Stimulated activated CD4-positive, alpha-beta T cell treated with anti-CD3 and anti-CD28 coated beads, Interleukin-12 subunit alpha, Interleukin-12 subunit beta, amount 100 ng/mL, for 48 hours (primary cell): ENCODE measurements at places on chromosomes 16 and 17.

GRCh38 chr16:84446596-84447392 is 57.7 kb downstream of the MEAK7 start:
- DNase-seq, result no peak

GRCh38 chr17:32519228-32520103 is 32.7 kb downstream of the CDK5R1 start:
- no peak for DNase-seq

DNA sequence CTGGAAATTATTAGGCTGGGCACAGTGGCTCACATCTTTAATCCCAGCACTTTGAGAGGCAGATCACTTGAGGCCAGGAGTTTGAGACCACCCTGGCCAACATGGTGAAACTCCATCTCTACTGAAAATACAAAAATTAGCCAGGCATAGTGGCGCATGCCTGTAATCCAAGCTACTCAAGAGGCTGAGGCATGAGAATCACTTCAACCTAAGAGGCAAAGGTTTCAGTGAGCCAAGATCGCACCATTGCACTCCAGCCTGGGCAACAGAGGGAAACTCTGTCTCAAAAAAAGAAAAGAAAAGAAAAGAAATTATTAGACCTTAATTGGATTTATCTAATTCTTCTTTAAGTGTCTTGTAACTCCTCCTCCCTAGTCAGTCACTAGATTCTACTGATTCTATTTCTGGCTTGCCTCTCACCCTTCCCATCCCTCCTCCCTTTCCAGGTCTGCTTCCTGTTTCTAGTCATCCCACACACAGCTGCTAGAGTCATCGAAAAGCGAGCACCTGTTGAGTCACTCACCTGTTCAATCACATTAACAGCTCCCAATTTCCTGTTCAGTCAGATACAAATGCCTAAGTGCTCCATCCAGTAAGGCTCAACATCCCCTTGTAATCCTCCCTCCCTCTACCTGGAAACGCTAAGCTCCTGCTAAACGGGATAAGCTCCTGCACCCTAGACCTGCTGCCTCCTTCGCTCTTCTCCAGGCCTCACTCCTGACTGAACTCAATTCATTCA is 34.6 kb downstream of the ERN1 start:
- no peak for DNase-seq

DNA sequence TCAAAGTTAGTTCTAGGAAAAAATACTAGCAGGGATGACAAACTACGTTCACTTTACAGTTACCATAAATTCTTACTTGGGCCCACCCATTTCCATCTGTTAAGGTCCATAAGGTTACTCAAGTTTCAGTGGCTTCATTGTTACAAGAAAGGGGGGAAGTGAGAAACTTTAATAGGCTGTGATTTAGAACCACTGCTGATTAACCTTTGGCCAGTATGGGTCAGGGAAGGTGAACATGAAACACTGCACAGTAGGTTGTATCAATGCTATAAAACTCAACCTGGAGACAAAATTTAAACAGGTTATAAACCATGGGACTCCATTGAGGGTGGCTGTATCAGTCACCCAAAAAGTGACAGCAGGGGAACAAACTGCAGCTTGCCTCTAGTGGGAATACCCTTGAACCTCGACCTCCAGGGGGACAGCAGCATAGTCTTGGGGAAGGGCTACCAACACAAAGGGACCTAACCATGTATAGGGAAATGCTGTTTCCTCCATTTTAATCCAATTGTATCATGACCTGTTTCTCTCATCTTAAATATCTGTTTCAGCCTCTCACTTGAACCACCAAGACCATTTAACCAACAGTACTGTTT is 10.4 kb downstream of the PTRH2 start:
- no peak for DNase-seq

GRCh38 chr17:18267927-18268711 is 7.7 kb downstream of the MIEF2 start:
- no peak for DNase-seq

DNA sequence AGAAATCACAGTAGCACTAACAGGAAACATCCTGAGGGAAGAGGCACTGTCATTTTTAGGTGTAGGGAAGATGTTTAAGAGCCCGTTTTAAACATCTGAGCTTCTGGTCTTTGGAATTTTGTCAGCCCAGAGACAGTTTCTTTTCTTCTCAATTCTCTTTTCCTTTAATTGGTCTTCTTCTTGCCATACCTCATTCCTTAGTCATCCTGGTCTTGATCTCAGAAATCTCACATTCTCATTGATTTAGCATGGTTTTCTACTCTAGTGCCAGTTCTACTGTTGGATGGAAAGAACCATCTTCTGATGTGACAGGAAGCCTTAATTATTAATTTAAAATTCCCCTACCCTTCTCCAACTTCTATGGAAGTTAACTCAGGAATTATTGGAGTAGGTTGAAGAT is 25.4 kb downstream of the BMERB1 start:
- DNase-seq, result no peak

DNA sequence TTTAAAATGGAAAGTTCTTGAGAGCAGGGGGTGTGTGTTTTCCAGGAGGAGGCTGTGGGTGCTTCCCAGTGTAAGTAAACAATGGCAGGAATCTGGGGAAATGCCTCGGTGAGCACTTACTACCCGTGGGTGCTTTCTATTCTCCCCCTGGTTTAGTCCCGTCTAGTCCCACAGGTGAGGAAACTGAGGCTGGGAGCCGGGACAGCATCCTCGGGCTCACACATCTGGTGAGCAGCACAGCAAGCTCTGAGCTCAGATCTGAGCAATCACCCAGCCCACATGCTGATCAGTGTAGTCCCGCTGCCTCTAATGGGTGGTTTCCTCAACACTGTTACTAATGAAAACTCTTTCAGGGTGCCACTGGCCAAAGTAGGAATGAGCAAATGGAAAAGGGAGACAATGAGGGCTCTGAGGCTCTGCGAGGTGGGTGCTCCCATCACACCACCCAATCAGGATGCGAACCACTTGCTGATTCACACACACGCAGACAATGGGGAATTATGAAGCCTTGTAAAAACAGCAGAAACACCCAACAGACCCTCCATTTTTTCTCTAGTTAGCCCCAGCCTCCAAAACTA is 202.6 kb downstream of the PARN start:
- no peak for DNase-seq

GRCh38 chr16:69171325-69172084 is 15.5 kb upstream of the SNTB2 start:
- no peak for DNase-seq

DNA sequence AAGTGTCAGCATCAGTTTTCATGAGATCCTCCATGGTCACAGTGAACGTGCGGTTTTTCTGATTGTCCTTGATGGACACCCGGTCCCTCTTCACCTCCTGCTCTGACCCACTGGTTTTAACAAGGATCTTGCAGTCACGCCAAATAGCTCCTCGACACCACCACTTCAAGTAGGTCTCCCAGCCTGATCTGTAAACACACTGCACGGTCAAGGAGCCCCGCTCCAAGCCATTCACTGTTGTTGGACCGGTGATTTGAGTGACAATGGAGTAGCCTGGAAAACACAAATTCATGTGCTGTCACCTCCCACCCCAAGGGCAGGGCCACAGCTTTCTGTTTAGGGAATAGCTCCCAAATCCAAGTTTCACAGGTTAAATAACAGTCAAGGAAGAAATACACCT is 8.2 kb downstream of the CD300LF start:
- no peak for DNase-seq

- DNase-seq, result no peak
Observed at GRCh38 chr16:59733321-59733720, 999.2 kb upstream of the GOT2 start.

DNA sequence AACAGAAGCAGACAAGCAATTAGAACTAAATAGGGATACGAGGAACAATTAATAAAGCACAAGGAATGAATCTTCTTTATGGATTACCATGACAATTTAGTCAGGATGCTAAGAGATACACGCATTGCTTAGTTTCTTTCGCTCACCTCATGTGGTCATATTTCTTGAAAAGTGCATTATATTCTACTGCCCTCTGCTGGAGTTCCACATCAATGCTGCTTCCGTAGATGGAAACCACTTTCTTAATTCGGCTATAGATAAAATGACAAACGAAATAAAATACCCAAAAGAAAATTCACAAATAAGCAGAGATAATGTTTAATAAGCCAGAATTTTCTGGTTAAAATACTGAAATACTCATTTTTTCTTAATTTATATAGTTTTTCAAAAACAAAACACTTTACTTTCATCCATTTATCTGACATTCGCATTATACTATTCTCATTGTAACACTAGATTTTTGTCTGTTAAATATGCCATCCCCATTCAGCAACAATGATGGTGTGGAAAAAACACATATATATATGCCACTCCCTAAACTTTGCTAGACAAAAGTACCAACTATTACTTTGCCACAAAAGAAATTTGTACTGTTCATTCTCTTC is 22.0 kb upstream of the PHLPP2 start:
- DNase-seq, result no peak

DNA sequence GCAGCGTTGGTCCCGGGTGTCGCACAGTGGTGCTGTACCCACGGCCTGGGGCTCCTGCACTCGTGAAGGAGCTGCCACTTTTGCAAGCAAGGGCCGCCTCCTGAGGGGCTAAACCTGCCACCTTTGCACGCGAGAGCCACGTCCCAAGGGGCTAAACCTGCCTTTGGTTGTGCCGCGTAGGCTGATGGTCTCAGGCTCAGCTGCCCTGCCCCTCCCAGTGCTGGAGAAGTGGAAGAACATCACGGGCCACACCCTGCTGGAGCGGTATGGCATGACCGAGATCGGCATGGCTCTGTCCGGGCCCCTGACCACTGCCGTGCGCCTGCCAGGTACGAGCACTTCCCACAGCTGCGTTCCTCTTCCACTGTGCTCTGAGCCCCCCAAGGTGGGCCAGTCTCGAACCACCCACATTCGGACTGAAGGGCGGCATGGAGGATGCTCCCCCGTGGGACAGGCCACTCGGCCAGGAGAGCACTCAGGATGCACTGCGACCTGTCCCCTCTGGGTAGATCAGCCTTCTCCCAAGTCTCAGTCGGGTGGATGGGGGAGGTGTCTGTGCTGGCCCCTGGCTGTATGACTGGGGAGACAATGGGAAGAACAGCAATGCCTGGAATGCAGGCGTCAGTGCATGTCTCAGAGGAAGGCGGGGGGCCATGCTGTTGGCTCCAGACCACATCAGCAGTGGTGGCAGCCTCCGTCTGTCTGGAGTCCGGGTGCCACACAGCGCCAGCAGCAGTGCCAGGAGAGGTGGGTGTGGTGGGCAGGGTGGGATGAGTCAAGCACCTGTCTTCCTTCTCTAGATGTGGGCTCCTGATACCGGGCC is 20.7 kb downstream of the ACSF3 start:
- DNase-seq, result no peak

DNA sequence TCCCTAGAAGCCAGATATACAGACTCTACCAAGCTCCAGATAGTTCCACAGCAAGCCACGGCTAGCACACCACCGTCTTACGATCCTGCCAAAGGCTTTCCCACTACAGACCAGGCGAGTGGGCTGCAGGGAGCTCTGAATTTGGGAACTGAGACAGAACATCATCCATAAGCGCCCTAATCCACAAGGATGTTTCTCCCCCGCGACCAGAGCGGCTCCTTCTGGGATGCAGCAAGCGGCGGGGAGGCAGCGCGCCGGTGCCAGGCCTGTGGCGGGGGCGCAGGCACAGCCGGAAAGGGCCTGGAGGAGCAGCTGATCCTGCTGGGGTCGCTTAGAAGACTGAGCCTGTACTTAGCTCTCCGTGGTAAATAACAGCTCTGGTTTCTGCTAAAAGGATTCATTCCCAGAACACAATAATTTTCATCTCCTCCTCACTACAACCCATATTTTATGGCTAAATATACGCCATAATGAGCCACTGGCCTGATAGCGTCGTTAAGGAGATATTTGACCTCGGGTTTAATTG is 16.2 kb upstream of the FOXF1 start:
- DNase-seq, result no peak

DNA sequence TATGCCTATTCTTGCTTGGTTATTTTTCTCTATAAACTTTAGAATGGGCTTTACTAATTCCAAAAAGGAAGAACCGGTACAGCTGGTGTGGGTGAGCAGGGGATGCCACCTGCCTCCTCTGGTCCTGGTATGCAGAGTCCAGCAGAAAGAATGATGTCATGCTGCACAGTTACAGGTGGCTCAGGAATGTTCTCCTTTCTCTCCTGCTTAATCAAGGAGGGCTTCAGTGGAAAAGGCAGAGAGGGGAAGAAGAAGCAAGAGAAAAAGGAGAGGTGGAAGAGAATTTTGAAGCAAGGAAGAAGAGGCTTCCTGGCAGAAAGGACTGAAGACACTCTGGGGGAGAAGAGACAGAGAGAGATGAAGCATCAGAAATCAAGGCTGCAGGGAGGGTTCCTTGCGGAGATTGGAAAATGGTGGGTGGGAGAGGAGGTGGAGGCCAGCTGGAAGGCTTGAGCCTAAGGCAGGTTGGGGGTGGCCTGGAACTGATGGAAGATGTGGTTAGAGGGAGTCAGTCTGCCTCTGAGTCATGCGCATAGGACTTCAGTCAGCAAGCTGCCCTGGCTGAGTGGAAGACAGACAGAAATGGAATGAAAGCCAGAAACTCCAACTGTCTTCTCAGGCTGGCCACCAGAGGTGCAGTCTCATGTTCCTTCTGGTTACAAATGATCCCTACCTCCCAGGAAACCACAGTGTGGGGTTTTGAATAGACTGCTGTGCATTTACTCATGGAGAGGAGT is 64.6 kb upstream of the CRHR1 start:
- no peak for DNase-seq

GRCh38 chr17:59406808-59407381 is 75.4 kb downstream of the YPEL2 start:
- DNase-seq, result no peak

DNA sequence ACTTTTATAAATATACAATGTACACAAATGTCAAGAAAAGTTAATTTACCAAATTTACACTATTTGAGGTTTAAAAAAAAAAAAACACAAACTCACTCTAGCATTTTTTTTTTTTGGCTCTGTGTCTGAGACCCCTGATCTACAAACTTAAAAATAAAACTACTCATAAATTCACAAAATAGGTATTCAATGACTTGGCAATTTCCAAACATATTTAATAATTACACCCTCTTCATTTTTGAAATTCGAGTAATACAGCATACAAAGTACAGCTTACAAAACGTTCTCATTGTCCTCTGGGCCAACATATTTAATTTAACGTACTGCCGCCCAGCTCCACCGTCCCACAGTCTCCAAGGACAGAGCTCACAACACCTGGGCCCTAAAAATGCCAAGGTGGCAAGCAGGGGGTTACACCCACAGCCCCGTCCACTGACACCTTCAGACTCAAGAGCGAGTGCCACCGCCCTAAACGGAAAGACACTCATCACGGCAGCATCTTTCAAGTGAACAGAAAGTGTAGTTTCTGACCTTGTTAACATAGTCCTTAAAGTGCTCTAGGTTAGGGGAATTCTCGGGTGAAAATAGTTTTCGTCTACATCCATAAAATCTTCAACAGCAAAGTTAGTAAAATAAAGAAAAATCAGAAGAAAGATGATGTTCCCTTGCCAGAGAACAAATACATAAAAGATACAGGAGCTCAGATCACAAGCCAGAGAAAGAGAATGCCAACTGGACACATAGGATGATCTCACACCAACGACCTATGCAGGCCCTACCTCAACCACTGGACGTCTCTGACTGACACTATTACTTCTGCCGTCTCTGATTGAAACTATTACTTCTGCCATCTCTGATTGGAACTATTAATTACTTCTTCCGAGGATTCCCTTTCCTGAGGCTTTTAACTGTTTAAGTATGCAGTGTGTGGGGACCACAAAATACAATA is 4.2 kb downstream of the ADCY9 start:
- DNase-seq, result no peak
